ENCODE measurements at places on chromosomes 16 and 17.

GRCh38 chr16:66874079-66874775 lies 6.1 kb upstream of the PDP2 start:
- DNase-seq = no peak

GRCh38 chr16:83051451-83051850 lies 424.7 kb downstream of the CDH13 start:
- DNase-seq = no peak

GRCh38 chr16:35744726-35745125 lies 2285.3 kb downstream of the TP53TG3F start:
- no peak for DNase-seq

DNA sequence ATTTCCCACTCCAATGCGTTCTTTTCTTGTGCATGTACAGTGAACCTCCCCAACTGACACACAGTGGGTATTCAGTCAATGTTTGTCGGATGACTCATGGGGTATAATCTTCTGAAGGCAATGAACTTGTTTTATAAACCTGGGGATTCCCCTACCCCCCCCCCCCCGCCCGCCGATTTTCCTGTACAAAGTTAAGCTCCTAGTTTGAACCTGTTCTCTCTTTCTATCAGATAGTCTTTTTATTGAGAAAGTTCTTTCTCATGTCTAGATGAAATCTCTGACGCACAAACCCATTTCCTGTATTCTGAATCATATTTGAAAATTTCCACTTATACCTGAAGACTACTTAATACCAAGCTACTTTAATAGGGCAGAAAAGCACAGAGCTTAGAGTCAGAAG lies 338.3 kb downstream of the CA10 start:
- no peak for DNase-seq

DNA sequence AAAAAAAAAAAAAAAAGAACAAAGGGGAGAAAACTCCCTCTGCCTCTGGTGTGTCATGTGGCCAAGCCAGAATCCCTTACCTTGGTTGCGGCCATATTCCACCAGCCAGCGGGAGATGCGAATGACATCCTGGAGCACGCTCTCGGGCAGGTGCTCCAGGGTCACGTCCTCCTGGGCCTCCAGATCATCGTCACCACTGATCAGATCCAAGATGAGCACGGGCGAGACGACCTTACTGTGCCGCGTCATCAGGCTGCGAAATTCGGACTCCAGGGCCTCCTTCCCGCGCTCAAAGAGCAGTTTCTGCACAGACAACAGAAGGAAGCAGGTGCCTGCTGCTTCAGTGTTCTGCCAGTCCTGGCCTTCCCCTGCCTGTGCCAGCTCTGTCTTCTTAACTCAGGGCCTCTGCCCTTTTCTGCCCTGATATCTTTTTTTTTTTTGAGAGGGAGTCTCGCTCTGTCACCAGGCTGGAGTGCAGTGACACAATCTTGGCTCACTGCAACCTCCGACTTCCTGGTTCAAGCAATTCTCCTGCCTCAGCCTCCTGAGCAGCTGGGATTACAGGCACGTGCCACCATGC lies 5.8 kb downstream of the EXOC7 start:
- no peak for DNase-seq

DNA sequence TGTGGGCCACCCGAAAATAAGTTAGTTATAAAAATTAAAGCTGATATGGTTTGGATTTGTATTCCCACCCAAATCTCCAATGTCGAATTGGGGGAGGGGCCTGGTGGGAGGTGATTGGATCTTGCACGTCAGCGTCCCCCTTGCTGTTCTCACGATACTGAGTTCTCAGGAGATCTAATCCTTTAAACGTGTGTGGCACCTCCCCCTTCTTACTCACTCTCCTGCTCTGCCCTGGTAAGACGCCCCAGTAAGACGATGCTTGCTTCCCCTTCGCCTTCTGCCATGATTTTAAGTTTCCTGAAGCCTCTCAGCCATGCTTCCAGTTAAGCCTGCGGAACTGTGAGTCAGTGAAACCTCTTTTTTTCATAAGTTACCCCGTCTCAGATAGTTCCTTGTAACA lies 35.4 kb downstream of the SYCE1L start:
- DNase-seq = no peak

DNA sequence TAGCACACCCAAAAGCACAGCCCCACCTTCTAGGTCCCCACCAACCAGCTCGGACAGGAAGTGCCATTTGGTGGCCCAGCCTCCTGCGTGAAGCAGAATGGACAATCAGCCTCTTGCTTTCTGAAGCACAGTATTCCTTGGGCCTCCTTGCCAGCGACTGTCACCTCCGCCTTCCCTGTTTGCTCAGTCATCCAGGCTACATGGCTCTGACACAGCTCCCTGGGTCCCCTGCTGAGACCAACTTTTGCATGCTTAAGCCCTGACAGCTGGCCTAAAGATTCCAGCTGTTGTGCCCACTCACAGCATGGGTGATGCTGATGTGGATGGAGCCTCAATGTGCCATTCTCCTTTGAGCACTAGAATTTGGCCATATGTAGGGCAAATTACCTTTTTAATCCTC lies 4.5 kb upstream of the CACNG5 start:
- DNase-seq = no peak

DNA sequence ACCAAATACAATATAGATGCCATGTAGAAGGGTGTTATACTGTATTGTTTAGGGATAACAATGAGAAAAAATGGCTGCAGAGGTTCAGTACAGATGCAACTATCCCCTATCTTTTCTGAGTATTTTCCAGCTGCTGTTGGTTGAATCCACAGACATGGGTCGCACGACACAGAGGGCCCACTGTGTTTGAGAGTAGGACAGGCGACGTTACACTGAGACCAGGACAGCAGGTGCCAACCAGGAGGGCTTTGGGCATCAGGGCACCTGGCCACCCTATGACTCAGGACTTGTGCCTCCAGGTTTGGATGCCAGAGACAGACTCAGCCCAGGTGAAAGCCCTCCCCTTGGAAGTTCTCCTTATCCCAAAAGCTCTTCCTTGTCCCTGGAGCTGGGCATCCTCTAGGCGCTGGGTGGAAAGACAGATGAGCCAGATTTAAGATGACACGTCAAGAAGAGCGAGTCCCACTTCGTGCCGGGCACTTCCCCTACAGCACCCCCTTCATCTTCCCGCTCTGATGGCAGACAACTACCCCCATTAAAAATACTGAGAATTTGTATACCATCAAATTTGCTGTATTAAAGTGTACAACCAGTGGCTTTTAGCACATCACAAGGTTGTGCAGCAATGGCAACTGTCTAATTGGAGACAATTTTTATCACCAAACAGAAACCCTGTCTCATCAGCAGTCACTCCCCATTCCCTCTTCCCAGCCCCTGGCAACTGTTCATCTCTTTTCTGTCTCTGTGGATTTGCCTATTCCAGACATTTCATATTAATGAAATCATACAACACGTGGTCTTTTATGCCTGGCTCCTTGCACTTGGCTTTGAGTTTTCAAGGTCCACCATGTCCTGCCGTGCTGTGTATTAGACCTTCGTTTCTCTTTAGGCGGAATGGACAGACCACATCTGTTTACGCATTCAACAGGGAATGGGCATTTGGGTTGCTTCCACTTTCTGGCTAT lies 30.6 kb downstream of the TNFRSF13B start:
- DNase-seq = no peak

- DNase-seq = no peak
These were observed 421.7 kb upstream of the C16orf82 start for GRCh38 chr16:26644912-26645543.

- no peak for DNase-seq
These were observed 234.6 kb downstream of the MSI2 start for GRCh38 chr17:57490890-57491289.

DNA sequence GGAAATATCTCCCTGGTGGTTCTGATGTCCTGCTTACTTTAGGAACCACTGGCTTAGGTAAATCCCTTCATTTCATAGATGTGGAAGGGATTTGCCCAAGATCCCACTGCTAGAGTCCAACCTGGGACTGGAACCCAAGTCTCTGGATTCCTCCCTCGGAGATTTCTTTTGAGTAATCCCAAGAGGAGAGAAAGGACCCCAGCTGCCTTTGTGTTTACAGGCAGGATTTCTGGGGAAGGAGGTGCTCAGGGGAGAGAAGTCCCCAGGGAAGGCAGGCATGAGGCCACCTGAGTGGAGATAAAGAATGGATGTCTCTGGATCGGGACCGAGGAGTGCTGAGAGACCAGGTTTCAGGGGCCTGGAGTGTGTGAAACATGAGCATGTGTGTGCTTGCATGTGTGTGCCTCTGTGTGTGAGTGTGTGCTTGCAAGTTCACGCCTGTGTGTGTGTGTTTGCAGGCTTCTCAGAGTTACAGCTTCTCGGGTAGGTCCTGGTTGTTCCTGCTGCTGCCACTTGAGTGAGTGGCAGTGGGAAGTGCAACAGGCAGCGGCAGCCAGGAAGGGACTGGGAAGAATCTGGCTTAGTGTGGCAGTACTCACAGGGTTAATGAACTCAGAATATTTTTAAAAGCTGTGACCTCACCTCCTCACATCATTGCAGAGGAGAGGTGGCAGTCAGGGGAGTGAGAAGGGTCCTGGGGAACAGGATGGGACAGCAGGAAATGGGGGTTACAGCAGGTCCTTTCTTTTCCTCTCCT lies 2.2 kb downstream of the KCNH6 start:
- no peak for DNase-seq

- no peak for DNase-seq
These were observed 56.3 kb upstream of the GNG13 start for GRCh38 chr16:856811-857210.

DNA sequence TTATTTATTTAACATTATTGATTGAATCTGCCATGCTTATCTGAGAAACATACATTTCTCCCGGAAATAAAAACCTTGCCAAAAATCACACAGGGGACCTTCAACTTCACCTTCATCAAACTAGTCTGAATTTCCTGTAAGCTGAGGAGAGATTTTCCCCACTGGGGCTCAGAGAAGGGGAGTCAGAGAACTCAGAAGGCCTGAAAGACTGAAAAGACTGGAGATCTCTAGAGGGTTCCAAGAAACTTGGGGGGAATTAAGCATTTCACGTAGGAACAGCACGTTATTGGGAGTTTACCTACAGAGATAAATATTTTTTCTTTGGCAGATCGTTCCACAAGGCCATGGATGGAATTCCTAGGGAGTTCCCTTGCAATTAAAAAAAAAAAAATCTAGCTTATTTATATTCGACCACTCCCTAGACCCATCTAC lies 528 bp upstream of the NOL11 start:
- DNase-seq = no peak

GRCh38 chr16:23374721-23375510 lies 72.8 kb downstream of the SCNN1B start:
- DNase-seq = no peak

DNA sequence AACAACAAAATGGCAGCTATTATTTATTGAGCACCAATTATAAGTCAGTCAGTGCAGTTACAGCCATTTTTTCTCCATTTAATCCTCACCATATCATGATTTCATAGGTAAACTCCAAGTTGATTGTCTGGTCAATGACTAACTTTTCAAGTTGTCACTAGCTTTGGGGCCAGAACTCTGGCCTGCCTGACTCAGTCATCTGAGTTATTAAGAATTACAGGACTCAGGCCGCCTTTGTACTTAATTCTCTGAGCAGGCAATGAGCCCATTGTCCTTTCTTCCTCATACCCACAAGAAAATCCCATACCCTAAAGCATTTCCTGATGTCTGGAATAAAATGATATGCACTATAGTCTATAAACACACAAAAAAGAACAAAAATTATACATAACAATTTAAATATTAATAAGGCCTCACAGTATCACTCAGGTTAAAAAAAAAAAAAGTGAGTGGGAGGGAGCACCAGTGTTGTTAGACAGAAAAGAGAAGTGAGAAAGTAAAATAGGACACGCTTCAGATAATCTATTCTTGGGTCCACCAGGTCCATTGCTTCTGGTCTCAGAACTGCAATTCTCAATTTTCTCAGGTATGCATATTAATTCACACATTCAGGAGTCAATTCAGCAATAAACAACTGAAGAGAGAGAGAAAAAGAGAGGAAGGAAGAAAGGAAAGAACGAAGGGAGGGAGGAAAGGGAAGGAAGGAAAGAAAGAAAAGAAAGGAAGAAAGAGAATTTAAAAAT lies 70.2 kb downstream of the SPAG9 start:
- no peak for DNase-seq

GRCh38 chr17:66580184-66580955 lies 254.5 kb upstream of the CACNG5 start:
- DNase-seq = no peak

DNA sequence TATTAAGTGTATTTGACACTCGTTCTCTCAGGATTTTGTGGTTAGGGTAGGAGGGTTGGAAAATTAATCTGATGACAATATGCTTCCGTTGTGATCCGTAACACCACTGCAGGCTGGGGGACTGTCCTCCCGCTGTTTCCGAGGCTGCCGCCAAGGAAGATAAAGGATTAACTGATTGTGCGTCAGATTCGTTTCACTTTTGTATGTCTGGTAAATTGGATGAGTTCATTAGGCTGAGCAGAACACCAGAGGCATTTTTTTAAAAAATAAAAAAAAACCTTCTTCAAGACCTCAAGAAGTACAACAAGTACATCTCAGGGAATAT lies 486.7 kb upstream of the SALL1 start:
- no peak for DNase-seq

- DNase-seq = no peak
These were observed 41.0 kb downstream of the PTRH2 start for GRCh38 chr17:59666235-59666634.

- no peak for DNase-seq
These were observed 82.0 kb downstream of the ABCC1 start for GRCh38 chr16:16031401-16031800.

GRCh38 chr17:75262112-75262606 lies 480 bp downstream of the MRPS7 start:
- peak; percentile 31 for DNase-seq

DNA sequence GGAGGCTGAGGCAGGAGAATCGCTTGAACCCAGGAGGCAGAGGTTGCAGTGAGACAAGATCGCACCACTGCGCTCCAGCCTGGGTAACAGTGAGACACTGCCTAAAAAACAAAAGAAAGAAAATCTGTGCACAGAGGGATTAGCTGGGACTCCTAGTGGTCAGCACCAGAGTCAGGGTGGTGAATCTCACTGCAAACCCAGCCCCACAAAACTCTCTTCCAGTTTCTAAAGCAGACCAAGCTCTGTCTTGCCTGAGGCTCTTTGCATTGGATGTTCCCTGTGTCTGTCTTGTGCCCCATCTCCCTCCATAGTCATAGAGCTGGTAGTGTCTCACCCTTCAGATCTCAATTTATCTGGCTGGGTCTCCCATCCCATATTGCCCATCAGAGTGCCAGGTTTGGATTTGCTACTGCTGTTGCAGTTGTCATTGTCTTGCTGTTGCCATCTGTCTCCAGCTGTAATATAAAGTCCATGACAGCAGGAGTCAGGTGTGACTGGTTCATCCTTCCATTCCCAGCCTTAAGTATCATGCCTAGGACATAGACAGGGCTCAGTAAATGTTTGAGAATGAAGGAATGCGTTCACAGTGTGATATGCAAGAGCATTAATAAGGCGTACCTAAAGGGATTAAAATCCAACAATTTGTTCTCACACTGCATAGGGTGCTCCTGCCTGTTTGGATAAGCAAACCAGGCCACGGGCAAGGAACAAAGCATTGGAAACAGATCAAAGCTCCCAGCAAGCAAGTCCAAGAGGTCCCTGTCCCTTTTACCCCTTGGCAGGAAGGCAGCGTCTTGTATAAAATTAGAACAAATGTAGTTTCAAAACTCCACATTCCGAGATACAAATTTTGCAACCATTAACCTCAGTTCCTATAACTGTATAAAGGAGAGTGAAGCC lies 614.6 kb upstream of the CDH5 start:
- no peak for DNase-seq

Data from NCI-H1417 treated with DMSO at 0.1 percent for 48 hours (cell line).